ENCODE measurements at places on chromosomes 7 and 10.

DNA sequence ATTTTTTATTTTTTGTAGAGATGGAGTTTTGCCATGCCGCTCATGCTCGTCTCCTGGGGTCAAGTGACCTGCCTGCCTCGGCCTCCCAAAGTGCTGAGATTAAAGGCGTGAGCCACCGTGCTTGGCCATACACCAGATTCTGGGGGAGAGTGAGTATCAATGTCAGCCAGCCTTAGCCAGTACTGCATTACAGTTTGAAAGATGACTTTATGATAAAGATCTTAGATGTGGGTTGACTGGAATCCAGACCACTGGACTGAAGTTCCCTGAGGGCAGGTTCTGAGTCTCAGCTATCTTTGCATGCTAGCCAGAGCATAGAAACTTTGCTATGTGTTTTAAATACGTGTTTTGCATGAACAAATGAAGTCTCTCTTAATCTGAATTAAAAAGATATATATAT lies 117.2 kb upstream of the EFCAB10 start:
- no peak for DNase-seq

DNA sequence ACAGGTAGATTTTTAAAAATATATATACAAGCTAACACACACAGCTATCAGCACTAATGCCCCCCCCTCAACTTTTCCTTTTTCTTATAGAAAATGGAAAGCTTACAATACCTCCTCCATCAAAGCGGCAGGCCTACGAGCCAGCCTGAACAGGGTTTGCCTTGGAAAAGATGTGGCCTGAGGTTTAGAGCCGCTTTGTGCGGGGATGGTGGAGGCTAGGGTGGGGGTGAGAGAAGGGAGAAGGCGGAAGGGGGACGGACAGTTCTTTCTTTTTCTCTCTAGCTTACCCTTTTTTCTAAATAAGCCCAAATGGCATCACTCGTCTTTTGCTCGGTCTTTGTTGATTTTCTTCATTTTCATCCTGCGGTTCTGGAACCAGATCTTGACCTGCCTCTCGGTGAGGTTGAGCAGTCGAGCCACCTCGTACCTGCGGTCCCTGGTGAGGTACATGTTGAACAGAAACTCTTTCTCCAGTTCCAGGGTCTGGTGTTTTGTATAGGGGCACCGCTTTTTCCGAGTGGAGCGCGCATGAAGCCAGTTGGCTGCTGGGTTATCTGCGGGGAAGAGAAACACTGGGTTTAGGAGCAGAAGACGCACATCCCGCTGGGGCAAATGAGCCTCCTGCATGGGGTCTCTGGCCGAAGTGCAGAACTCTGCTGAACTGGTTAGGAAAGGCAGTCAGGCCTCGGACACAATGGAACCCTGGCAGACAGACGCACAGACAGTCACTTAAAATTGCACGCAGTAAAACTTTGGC lies 1.9 kb downstream of the HOXA9 start:
- no peak for DNase-seq

DNA sequence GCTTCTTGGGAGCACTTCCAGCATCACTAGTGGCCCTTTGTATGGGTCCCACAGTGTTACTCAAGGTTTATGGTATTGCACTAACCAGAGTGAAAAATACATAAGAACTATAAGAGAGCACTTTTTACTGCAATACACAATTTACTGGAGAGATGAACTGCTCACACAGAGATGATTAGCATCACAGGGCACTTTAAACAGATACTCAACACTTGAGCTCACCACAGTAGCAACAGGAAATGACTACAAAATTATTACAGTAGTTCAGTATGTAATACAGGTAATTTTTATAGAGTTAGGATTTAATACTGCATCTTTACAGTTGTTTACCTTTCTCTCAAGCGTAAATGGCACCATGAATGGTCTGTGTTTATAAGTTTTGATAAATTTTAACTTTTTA lies 68.2 kb upstream of the CDK1 start:
- no peak for DNase-seq

DNA sequence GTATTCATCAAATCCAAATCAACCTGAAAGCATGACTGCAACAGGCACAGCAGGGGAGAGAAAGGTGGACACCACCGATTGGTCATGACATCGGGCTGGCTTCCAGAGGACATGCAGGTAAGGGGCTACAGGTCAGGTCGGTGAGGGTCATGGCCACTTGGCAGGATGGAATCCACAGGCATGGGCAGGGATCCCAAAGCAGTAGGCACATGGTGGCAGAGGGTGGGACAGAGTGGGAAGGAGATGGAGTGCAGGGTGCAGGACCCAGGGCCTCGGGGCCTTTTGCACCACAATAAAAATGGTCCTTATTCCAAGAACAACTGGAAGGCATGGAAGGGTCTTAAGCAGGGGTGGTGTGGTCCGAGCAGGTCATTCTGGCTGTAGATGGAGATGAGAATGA lies 33.0 kb downstream of the C10orf90 start:
- DNase-seq: no peak

DNA sequence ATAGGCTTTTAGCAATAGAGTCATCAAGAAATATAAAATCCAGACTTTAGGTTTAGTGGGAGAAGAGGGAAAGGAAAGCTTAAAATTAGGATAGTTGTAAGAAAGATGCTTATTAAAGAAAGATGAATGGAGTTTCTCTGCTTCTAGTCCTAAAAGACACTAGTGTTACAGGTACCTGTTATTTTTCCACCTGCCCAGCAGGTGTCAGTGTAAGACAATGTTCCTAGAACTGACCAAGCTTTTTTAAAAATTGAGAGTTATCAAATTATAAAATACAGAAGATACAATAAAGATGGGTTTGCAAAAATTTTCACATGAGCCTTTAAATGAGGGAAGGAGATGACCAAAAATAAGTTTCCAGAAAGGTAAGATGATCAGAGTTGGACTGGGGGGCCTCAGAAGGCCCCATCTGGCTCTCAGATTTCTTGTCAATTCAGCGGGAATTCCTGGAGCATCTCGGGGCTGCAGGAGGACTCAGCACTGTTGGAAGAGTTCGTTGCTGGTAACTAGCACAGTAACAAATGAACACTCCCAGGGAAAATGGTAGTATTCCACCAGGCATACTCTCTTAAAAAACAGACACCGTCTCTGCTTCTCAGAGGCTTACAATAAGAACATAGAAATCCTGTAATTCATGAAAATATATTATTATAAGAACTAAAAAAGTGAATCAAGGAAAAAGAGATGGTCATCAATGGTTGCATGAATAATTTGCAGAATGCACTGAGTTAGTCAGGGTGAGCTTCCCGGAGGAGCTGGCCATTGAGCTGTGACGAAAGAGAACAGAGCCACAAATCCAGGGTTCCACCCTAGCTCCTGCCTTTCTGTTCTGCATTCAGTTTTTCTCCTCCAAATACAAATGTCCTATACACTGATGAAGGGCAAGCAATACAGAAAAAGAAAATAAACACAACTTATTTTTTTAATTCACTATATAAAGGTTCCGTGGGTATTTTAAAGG lies 71.8 kb upstream of the PIK3CG start:
- DNase-seq: no peak

- no peak for DNase-seq
Observed at GRCh38 chr10:44955413-44956070, 4.1 kb upstream of the RASSF4 start.

DNA sequence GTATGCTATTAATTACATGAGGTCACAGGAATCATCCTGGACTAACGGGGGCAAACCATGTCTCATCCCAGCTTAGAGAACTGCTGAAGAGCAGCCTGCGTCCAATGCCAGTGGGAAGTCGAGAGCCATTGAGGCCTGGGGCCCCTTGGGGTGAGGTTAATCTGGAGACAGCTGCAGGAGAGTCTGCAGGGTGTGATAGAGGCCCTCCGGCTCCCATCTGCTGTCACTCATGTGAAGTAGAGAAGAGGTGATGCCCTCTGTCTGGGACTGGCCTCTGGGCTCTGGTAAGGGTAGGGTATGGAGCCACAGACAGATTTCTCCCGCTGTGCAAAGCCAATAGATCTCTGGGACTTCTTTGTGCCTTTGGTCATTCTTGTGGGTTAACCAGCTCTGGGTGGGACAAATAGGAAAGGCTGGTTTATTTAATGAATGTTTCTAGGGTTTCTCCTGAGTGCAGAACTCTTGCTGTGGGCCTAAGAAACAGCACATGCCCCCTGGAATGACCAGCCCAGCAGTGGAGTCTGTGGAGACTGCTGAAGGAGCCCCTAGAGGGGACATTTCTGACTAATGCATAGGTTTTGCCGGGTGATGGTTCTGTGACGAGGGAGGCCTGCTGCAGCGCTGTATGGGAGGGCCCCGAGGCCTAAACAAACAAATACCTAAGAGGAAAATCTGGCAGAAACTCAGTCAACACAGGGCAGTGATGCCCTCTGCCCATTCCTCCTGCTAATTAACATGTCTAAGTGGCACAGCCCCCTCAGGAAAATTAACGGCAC lies 34.5 kb downstream of the CRHR2 start:
- DNase-seq: no peak

- no peak for DNase-seq
Observed at GRCh38 chr10:13593535-13593934, 6.8 kb downstream of the PRPF18 start.

DNA sequence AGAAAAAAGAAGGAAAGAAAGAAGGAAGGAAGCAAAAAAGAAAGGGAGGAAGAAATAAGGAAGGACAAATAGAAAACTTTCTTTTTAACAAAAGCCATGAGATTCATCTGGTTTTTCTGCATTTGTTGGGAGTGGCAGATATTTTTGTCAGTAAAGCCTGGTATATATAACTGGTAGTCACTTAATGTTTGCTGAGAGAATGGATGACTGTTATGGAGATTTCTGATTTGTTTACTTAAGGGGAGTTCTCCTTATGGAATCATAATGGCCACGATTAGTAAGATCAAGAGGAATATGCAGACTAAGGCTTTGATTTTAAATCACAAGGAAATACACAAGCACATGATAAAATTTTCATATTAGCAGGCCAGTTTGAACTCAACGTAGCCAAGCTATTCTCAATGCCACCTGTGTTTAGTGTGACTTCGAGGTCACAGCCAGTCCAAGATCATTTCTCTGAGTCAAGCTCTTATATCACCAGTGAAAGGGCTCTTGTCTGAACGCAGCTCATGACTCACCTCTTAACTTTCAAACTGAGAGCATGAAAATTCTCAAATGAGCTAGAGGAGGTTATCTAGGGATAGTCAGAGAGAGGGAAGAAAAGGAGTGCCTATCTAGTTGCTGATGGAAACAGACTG lies 445.1 kb upstream of the ZMIZ1 start:
- peak; percentile 77 for DNase-seq

GRCh38 chr7:93228302-93228701 lies 2.0 kb upstream of the HEPACAM2 start:
- DNase-seq: peak; percentile 55

DNA sequence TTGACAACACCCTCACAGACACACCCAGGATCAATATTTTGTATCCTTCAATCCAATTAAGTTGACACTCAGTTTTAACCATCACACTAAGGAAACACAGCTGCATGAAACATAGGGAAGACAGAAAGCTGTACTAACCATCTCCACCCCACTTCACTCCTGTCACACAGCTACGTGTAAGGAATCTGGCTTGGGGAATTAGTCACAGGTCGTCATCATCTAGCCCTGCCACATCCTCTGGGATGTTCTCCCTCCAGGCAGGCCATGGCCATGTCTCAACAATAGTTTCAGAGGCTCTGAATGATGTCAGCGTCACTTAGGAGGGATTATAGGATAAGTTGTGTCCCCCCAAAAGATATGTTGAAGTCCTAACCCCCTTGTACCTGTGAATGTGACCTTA lies 10.8 kb upstream of the SEMA3C start:
- peak; percentile 39 for DNase-seq
